D721Med (cell line): ENCODE measurements at places on chromosomes 4 and X.

DNA sequence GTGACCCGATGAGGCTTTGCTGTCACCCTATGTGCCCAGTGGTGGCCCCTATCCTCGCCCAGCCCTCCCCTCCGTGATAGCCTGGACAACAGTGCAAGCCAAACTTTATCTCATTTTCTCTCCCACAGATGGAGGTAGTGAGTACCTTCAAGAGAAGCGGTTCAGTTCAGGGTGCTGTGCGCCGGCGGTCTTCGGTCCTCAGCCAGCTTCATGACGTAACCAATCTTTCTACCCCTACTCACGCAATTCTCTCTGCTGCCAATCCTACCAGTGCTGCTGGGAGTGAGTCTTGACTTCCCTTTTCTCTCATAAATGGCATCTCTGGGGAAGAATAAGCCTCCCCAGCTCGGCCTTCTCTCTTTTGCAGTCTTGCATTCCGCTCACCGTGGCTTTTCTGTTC, 29.5 kb downstream of the CCNQ start:
- no peak for DNase-seq

- no peak for DNase-seq
Measured at GRCh38 chr4:158090323-158090722, 82.5 kb downstream of the GASK1B start.

DNA sequence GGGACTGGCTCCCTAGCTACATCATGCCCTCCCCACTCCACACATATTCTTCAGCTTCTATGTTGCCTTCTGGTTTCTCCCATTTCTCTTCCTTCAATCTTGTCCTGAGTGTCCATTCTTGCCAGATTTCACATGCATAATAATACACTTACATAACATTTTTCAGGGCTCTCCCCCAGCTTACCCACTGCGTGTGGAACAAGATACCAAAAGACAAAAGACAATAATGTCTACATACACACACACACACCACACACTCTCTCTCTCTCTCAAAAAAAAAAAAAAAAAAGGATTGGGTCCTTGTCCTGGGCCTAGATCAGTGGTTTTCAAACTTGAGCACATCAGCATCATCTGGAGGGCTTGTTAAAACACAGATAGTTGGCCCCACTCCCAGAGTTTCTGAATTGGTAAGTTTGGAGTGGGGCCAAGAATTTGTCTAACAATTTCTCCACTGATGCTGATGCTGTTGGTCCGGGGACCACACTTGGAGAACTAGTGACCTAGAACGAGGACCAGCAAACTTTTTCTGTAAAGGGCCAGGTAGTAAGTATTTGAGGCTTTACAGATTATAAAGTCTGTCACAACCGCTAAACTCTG, 6.5 kb upstream of the SMARCA1 start:
- DNase-seq, result no peak

GRCh38 chr4:89347363-89348025, 39.9 kb upstream of the GPRIN3 start:
- DNase-seq, result no peak

DNA sequence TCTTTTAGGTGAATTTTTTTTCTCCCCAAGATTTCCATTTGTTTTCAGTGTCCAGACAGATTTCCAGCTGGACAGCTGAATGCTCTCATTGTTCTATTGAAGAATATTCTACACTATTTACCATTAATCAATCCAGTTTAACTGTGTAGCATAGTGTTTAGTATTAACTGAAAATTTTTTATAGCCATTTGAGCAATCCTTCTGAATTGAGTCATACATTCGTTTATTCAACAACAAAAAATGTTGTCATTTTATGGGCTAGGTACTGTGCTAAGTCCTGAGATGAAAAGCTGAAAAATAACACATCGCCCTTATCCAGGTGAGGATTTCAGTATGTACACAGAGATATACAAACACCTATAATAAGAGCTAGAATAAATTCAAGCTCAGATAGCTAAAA, 223.3 kb downstream of the COL25A1 start:
- no peak for DNase-seq

GRCh38 chrX:131225078-131225477, 64.0 kb downstream of the IGSF1 start:
- no peak for DNase-seq

- no peak for DNase-seq
Measured at GRCh38 chrX:16022580-16023200, 100.7 kb upstream of the GRPR start.

- no peak for DNase-seq
Measured at GRCh38 chr4:94757192-94758140, at the start of gene BMPR1B. Gene BMPR1B (plus strand): TSS chr4:94757955. CDS start chr4:95104425, 346,470 bp downstream.

DNA sequence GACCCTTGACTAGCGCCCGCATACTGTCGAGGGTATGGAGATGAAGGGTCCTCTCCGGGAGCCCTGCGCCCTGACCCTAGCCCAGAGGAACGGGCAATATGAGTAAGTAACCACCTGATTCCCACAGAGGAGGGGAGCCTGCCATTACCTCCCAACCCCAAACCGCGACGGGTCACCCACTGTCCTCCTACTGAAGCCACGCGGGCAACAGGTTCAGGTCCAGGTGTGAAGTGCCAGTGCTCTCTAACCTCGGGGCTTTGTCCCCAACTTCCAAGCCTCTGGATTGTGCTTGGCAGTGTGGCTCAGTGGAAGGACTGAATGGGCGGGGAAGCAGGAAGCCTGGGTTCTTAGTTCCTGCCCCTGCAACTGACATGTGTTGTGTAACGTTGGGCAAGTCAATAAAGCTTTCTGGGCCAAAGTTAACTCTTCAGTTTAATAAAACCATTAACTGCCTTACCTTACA, 694 bp downstream of the OCRL start:
- no peak for DNase-seq

DNA sequence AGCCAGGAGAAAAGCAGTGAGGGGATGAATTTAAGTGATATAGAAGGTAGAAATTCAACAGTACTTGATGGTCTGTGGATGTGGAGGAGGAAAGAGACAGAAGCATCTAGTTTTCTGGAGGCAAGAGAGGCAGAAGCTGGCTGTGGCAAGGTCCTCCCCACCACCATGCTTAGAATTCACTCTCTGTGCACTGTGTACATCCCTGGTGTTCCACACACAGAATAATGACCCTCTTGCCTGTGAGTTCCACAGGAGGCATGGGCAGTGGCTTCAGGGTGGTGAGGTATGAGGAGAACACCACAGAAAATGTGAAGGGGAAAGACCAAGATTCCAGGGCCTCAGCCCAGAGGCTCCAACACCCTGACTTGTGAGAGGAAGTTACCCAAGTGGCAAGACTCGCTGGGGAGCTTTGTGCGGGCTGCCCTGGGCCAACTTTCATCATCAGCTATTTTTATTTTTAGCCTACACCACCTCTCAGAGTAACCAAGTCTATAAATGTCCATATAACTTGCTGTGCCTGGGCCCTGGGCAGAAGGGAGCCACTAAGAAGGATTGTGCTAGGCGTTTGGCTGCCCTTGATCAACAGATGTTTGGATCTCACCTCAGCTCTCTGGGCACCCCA, 7.8 kb upstream of the INTS6L start:
- DNase-seq, result no peak

DNA sequence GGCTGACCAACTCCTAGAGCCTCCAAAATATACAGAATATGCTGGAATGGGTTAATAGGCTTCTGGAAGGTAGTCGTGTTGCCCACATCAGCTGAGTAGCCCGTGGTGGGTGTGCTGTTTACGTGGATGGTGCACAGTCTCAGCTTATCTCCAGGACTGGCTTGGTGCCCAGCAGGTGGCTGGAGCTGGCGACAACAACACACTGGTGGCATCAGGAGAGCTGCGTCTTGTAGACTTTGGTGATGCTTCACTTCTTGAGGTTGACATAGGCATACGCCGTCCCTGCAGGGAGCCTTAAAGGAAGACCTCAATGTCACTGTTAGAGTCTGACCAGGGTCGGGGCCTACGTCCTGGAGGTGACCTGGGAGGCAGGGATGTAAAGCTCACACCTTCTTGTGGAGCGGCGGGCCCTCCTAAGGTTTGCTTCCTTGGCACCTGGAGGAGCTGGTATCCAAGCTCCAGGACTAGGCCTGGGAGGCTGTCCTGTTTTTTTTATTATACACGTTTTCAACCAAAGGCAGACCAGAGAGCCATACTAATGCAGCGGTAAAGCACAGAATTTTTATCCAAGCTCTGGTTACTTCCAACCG, 26.5 kb upstream of the RBMX start:
- DNase-seq, result no peak

GRCh38 chr4:79185526-79186045, 140.3 kb downstream of the NAA11 start:
- no peak for DNase-seq

GRCh38 chrX:41314204-41314603, 19.8 kb upstream of the DDX3X start:
- DNase-seq, result no peak

- DNase-seq, result no peak
Measured at GRCh38 chr4:153371701-153372234, 27.3 kb downstream of the MND1 start.
